NCI-H1105 treated with DMSO at 0.1 percent for 48 hours (cell line): ENCODE measurements at places on chromosomes 7 and 10.
A peak's percentile ranks its signal among the peaks of the same experiment; 100 is the strongest.

DNA sequence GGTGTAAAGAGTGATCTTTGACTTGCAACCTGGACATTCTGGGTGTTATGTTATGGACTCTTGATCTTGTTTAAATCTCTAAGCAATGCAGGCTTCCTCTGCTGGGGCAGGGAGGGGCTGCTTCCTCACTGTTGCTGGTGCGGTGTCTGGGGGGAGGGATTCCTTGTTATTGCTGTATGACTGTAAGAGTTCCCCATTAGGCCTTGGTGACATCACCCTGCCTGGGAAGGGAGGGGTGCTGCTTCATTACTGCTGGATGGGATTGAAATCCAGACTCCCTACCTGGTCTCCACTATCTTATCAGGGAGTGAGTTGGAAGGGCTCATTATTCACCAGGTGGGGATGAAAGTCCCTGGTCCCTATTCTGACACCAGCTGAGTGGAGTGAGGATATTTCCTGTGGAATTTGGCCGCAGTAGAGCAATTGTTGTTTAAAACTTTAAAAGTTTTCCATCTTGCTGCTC lies 8.8 kb downstream of the OGDH start:
- no peak for DNase-seq

DNA sequence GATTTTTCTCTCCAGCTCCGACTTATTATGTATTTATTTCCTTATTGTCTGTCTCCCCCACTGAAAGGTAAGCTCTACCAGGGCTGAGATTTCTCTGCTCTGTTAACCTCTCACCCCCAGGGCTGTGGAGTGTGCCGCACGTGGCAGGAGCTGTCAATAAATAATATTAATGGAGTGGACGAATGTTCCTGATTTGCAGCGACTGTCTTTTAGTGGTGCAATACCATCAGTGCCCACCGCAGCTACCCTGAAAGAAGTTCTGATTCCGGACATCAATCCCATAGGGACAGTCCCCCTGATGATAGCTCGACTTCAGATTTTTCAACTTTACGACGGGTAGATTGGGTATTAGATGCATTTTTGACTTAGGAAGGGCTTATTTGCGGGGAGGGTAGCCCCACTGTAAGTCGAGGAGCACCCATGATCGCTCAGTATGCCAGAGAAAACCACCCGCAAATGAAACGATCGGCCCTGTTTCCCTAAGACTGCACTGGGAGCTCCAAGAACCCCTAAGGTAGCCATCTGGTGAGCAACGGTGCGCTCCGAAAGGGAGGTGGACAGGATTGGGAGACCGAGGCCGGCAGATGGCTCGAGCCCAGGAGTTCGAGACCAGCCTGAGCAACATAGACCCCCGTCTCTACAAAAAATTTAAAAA lies 986 bp upstream of the PPP2R2D start:
- no peak for DNase-seq

DNA sequence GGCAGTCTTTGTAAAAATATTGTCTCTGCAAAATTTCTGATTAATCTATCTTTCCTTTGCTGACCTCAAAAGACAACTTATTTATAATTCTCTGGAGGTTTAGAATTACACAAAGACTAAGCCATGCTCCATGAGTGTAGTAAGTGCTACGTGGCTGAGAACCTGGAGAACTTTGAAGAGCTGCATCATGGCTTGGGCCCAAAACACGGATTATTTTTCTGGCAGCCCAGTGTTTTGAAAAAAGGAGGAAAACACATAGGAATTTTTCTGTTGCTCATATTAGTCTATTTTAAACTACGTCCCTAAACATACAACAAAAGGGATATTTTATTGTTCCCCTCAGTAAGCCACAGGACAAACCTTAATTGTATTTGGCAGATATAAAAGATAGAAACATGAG lies 360.7 kb upstream of the MYO3A start:
- no peak for DNase-seq

- DNase-seq: peak; percentile 56
Measured at GRCh38 chr7:37916017-37916672, 472 bp downstream of the SFRP4 start.

DNA sequence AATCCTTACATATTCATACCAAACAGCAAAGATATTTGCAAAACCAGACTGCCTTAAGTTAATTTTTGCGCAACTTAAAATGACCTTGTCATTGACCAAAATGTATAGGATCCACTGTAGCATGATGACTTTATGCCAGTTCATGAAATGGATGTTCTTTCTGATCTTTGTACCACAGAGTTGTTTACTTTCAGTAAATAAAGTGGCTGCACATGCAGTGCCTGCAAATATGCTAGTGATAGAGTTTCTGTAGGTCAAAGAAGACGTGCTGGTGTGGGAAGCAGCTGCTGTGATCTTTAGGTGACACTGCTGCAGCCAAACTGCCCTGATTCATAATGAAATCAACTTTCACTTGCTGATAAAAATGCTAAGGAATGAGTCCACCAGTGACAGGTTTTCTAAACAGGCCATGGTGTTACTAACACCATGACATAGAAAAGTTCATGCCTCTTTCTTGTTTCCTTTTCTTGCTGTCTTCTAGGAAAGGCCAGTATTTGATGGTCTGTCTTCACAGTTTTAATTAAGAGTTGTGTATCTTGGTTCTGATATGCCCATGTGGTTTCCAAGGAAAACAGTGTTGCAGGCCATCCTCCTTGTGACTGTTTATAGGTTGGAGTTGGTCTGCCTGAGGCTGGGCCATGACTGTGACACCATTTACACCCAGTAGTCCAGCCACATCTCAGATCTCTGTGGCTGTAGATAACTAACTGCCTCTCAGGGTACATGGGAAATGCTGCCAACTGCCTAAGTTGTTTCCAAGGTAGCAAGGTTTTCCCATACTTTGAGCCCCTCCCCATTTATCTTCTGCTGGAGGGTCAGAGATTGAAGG lies 62.5 kb downstream of the INSYN2A start:
- no peak for DNase-seq

GRCh38 chr10:122503886-122504609 lies 42.7 kb downstream of the HTRA1 start:
- no peak for DNase-seq

GRCh38 chr7:86814661-86815379 lies 171.1 kb downstream of the GRM3 start:
- peak; percentile 68 for DNase-seq

DNA sequence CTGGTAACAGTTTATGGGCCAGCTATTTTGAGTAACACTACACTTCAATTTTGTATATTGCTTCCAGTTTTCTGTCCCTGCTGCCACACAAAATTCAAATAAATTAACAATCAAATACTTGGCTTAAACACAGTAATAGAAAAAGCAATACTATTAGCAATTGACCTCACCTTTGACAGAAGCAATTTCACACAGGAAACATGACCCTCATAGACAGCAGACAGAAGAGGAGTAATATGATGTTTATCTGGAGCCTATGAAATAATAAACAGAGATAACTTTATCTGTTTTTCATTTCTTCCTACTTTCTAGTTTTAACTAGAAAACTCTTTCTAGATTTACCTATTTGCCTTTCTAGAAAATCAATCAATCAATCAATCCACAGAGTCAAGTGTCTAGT lies 26.7 kb downstream of the MTPN start:
- no peak for DNase-seq

DNA sequence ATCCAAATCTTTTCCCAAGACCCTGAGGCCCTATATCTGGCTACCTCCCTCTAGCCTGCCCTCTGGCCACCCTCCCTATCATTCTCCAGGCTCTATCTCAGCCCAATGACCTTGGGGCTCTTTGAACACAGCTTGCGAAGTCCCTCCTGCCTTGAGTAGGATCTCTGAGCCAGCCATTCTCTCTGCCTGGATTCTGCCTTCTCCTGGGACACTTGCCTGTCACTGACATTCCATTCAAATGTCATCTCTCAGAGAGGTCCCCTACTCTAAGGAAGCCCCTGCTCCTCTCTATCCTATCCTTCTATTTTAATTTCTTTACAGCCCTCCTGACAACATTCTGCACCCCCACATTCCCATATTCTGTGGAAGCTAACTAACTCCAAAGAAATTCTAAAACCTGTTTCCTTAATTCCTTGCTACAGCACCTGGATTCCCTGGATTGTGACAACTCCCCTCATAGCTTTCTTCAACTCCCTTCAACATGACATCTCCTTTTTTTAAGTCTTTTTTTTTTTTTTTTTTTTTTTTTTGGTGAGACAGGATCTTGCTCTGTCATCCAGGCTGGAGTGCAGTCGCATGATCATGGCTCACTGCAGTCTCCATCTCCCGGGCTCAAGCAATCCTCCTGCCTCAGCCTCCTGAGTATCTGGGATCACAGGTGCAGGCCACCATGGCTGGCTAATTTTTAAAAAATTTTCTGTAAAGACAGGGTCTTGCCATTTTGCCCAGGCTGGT lies 81.0 kb upstream of the ASAH2 start:
- no peak for DNase-seq

DNA sequence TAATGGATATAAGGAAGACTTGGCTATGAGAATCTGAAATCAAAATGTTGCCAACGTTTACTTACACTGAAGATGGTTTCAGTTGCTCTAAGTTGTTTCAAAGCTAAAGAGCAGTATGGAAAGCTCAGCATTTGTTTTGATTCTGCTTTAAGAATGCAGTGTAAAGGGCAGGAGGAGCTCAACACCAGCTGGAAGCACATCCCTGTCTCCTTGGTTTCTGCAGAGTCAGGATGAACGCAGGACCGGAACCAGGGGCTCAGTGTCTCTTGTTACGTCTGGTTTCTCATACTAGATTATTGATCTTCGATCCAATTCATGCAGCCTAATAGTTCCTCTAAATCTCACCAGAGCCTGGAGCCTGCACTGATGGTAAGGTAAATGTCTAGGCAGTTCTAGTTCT lies 24.1 kb downstream of the ZRANB1 start:
- no peak for DNase-seq

GRCh38 chr7:92736870-92737269 lies 99.5 kb downstream of the CDK6 start:
- DNase-seq: no peak

DNA sequence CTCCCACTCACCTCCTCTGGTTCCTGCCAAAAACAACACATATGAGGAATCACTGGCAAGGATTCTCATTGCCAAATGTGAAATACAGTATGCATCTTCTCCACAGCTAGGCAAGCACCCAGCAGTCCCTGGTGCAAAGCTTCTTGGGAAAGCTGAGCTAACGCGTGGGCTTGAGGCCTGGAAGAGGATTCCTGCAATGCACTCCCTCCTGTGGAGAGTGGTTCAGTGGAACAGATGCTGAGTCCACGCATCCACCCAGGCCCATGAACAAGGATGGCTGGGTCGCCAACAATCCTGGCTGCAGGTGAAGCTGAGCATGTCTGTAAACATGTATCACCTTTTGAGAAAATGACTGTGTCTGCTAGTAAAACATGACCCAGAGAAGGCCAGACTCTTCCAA lies 113.2 kb upstream of the CHST15 start:
- no peak for DNase-seq

DNA sequence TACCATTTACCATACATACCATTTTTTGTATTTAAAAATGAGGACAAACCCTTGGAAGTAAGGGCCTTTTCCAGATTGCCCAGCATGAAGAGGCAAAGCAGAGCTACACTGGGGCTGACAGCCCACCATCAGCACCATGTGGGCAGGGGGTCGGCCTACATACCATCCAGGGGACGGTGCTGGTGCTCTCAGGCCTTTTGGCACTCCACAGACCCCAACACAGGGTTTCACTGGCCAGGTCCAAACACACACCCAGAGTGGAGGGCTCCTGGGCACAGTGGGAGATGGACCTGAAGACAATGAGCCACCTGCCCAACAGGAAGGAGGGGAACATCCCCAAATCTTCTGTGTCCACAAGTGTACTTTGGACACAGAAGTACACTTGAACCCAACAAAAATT lies 69.2 kb upstream of the CAMK2B start:
- DNase-seq: peak; percentile 49

DNA sequence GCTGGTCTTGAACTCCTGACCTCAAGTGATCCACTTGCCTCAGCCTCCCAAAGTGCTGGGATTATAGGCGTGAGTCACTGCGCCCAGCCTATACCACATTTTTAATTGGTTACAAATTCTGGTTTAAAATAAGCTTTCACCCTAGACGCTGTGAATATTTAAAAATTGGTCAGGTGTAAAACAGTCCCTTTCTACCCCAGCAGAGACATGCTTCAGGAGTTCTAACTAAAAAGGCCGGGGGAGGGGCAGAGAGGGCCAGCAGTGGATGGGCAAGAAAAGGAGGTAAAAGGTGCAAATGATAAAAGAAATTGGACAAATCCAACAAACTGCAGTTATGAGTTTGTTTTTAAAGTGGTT lies 70.0 kb downstream of the WAPL start:
- DNase-seq: no peak

- DNase-seq: no peak
Measured at GRCh38 chr10:117014835-117015234, 9.8 kb upstream of the SHTN1 start.

- DNase-seq: no peak
Measured at GRCh38 chr10:35668865-35669650, 27.0 kb upstream of the FZD8 start.

DNA sequence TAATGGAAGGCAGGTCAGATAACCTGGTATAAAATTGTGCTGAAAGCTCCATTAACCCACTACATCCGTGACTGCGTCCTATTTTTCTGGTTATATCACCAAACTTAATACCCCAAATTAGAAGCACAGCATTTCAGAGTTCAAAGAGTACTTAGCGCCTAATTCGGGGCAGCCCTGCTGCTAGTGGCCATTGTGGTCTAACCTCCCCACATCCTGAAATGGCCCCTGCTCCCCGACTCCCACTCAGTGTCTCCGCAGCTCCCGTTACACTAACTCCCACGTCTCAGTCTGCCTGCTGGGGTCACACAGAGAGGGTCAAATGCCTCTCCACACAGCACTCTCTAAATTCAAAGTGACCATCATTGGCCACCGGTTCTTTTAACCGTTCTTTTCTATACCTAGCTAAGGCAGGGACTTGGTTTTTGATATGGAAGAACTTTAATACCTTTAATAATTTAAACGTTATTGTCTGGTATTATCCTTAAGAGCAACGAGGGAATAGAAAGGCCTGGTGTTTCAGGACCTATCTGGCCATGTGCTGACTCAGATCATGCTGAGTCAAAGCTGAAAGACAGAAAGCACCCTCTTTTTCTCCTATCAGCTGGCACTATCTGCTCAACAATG lies 117.1 kb downstream of the KMT2E start:
- no peak for DNase-seq

GRCh38 chr7:23017309-23017708 lies 3.4 kb upstream of the HYCC1 start:
- DNase-seq: no peak

GRCh38 chr7:143331179-143331801 lies 15.4 kb downstream of the CLCN1 start:
- no peak for DNase-seq

DNA sequence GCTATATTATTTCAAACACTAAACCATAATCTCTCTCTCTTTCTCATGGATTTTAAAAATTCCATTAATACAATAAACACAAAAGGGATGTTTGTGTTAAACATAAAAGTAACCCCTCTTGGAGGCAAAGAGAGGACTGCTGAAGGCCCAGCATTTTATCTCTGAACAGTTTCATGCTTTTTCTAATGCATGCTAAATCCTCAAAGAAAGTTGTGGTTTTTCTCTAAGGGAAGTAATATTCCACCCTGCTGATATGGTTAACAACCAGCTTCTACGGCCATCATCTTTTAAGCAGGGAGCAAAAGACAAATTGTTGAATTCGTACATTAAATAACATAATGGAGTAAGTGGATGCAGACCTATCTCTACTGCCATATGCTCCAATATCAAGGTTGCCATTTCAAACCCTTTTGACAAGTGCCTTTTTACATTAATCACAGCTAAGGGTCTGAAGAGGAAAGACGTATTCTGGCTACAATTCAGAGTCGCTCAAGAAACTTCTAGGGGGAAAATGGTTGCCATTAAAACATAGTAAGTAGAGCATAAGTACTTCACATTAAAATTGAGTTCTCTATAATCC lies 103.1 kb downstream of the SLC25A13 start:
- DNase-seq: no peak
